ENCODE measurements at places on chromosomes 5 and 9.

GRCh38 chr5:110086658-110087388 lies 397.1 kb downstream of the MAN2A1 start:
- DNase-seq, result no peak

DNA sequence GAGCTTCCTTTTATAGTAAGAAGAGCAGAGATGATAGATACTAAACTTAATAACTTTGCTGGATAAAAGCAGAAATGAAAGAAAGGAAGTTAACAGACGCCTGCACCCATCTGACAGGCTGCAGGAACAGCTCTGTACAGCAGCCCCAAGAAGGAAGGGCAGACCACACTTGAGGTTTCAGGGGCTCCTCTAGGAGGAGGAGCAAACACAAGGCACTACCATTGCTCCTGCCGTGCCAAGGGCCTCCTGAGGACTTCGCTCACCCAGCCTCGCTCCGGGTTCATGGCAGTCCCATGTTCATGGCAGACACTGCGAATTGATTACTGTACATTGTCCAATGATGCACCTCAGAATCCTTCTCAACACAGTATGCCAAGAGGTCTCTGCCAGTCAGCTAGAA lies 85.1 kb downstream of the AMBP start:
- DNase-seq, result peak; percentile 88

DNA sequence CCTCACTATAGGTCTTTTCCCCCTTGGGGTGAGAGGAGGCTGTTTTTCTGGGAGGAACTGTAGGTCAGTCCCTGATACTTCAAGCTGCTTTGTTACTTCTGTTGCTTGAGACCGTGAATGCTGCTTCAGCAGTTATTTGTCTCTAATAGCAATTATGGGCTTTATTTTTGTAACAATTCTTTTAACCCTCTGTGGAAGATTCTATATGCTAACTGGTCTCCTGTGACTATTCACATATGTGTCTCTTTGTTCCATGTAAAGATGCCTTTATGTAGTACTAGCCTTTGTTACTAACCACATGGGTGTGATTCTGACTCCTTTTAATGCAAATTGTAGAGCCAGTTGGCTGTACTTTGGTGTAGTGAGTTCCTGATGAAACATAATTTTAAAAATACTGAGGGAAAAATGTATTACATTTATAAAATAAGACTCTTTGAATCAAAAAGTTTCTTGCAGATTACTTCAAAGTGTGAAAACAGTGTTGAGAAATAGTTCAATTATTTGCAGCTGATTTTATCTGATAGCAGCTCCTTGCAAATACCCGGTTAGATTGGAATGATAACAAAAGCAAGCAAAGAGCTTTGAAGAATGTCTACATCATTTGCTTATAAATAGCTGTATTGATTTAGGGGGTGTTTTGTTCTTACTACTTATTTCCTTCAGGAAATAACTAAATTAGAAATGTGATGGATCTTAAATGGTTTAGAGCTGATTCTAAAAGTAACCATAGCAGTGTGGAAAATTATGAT lies 46.6 kb downstream of the ANGPTL2 start:
- no peak for DNase-seq

- DNase-seq, result no peak
Observed at GRCh38 chr9:124574534-124575375, 67.6 kb upstream of the NR5A1 start.

DNA sequence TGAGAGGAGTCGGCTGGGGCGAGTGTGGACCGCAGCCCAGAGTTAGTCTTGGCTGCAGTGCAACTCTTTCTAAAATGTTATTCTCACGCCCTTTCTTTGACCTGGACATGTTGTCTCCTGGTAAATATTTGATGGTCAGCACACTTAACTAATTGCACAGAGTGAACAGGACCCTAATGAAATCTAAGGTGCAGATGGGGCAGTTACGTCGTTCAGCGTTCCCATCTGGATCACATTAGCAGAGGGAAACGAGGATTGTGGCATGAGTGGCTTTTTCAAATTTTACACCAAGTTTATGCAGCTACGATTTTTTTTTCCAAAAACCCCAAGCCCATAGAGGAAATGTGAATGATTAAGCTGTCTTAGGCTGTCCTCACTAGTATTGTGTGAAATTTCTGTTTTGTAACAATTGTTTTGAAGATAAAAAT lies 483 bp downstream of the C9orf85 start:
- DNase-seq, result no peak

- peak; percentile 71 for DNase-seq
Observed at GRCh38 chr5:62779010-62779422, 200.4 kb downstream of the LRRC70 start.

DNA sequence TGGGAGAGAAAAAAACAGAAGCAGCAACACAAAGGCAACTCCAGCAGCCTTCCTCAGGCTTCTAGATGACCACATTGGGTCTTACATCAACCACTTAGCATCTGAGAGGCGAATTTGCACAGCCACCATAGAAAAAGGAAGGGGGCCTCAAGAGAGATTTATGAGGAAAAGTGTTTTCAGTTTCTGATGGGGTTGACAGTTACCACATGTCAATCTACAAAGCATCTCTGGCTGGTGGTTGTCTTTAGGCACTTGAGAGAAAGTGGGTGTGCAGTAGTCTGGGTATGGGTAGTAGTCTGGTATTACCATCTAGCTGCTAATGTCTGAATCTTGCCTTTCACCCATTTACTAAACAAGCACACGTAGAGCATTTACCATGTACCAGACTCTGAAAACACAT lies 137.5 kb downstream of the BAAT start:
- no peak for DNase-seq

DNA sequence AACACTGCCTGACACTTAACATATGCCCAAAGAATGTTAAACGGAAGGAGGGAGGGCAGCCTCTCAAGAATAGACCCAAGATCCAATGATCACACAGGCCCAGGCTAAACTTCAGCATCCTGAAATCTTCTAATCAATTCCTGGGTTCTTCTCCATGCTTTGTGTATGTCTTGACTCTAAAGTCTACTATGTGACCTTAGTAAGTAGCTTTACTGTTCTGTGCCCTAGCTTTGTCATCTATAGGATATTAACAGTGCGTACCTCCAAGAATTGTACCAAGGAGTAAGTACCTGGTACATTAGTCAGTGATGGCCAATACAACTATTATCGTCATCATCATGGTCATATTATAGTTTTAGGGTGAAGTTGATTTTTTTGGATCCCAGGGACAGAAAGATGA lies 96.6 kb downstream of the SGCD start:
- no peak for DNase-seq

GRCh38 chr9:10168241-10168640 lies 444.6 kb downstream of the PTPRD start:
- no peak for DNase-seq

- peak; percentile 8 for DNase-seq
Observed at GRCh38 chr9:112316258-112316943, 17.0 kb downstream of the PTBP3 start.

- DNase-seq, result no peak
Observed at GRCh38 chr9:137632230-137633161, 13.7 kb downstream of the EHMT1 start.

DNA sequence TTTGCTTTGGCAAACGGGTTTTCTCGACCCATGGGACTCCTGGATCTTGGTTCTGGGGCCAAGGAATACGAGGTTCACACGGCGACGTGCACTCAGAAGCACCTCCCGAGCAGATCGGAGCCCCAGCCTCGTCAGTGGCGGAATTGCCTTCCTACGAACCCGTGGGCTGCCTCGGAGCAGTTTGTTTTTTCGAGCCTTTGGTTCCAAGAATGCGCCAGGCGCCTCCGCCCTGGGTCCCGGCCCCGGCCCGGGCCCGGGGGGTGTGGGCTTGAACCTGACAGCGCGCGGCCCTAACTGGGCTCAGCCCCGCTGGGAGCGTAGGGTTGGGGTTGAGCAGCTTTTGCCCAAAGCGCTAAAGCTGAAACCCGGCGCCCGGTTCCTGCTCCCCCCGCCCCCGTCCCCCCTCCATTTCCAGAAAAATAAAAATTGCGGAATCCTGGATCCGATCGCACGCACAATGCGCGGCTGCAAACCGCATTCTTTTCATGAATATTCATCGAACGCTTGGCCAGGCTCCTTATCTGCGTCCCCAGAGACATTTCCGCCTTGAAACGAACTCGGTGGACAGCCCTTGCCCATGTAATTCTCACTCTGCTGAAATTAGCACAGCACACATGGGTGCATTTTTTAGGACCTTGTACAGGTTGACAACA lies 1.0 kb downstream of the BASP1 start:
- DNase-seq, result no peak

DNA sequence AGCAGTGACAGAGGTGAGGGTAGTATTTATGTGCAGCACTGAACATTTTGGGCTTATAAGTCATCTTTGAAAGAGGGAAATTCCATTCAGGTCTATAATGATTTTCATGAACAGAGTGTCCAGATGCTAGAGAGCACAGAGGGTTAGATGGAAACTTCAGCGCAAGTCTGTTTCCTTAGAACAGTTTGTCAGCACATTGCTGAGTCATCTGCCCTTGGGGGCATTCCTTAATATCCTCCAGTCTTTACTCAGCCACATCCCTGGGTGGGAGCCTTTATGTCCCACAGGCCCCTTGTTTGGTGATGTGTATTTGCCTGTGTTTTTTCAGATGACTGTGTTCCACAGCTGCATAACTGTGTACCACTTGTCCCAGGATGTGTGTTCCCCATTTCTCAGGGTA lies 138.5 kb upstream of the S1PR3 start:
- no peak for DNase-seq

DNA sequence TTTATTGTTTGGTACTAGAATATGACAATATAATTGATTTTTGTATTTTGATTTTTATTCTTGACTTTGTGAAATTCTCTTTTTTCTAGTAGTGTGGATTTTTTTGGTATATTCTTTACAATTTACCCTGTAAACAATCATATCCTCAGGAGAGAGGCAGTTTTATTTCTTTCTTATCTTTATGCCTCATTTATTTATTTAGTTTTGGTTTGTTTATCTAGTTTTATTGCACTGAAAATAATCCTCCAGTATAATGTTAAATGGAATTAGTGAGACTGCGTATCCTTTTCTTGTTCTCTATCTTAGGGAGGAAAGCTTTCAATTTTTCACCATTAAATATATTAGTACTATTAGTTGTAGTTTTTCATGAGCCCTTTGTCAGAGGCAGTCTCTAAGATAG lies 109.4 kb downstream of the MACROH2A1 start:
- DNase-seq, result no peak

GRCh38 chr5:90598293-90598692 lies 39.7 kb downstream of the ADGRV1 start:
- DNase-seq, result no peak

- DNase-seq, result no peak
Observed at GRCh38 chr5:31948006-31948405, 226.1 kb downstream of the GOLPH3 start.

DNA sequence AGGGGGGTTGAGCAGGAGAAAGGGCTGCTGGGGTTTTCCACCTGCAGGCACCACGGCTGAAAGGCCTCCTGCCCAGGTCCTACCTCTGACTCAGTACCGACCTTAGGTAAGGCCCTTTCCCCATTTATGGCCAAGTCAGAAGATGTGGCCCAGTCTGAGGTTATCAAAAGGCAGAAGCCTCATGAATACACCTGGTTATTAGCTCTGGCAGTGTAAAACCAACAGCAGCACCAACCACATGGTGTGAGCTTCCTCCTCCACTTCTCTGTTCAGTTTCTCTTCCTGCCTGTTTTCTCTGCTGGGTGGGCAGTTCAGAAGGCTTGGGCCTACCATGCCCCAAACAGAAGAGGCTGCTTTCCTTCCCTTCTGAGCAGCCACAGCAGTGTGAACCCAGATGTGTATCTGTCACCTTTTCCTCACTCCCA lies 86.9 kb downstream of the UGCG start:
- DNase-seq, result peak; percentile 17

GRCh38 chr9:126927419-126927818 lies 12.8 kb downstream of the RALGPS1 start:
- DNase-seq, result no peak

- peak; percentile 93 for DNase-seq
Observed at GRCh38 chr9:69028754-69029153, 6.8 kb upstream of the FXN start.

DNA sequence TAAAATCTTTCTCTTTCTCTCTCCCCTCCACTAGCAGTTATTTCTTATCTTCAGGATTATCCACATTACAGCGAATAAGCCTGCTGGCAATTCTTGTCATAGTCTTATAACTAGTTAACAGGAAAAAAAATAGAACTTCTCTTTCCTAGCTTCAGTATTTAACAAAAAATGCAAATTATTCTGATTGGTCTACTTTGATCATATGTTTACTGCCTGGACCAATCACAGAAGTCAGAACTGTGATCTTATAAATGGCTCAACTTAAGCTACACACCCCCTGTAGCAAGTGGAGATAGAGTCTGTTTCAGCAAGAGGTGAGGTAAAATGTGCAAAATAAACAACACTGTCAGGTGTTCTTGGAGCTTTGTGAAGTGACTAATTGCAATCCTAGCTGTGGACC lies 389.4 kb upstream of the TUSC1 start:
- no peak for DNase-seq

- DNase-seq, result no peak
Observed at GRCh38 chr5:86974955-86975354, 292.7 kb upstream of the RASA1 start.

GRCh38 chr5:92890841-92891244 lies 690.2 kb downstream of the NR2F1-AS1 start:
- DNase-seq, result no peak

DNA sequence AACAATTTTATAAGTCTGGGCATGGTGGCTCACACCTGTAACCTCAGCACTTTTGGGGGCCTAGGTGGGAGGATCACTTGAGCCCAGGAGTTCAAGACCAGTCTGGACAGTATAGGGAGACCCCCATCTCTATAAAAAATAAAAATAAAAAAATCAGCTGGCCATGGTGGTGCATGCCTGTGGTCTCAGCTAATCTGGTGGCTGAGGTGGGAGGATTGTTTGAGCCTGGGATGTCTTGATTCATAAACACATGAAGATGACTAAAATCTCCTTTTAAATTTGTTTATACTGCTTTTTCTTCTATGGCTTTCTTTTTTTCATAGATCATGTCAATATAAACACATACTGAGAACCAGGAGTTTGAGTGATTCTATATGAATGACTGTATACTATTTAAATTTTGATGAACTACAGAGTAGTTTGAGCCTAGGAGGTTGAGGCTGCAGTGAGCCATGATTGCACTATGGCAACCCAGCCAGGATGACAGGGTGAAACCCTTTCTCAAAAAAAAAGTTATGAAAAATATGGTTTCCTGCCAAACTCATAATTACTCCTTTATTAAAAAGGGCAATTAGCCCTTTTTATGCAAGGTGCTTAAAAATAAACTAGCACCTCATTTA lies 14.2 kb downstream of the RIC1 start:
- no peak for DNase-seq

- DNase-seq, result no peak
Observed at GRCh38 chr5:62376064-62376463, 27.6 kb downstream of the DIMT1 start.

GRCh38 chr9:6512085-6512657 lies 99.2 kb downstream of the UHRF2 start:
- DNase-seq, result no peak
